Left ventricle myocardium inferior (tissue), 1 donor: ENCODE measurements at places on chromosomes 3 and 15.

DNA sequence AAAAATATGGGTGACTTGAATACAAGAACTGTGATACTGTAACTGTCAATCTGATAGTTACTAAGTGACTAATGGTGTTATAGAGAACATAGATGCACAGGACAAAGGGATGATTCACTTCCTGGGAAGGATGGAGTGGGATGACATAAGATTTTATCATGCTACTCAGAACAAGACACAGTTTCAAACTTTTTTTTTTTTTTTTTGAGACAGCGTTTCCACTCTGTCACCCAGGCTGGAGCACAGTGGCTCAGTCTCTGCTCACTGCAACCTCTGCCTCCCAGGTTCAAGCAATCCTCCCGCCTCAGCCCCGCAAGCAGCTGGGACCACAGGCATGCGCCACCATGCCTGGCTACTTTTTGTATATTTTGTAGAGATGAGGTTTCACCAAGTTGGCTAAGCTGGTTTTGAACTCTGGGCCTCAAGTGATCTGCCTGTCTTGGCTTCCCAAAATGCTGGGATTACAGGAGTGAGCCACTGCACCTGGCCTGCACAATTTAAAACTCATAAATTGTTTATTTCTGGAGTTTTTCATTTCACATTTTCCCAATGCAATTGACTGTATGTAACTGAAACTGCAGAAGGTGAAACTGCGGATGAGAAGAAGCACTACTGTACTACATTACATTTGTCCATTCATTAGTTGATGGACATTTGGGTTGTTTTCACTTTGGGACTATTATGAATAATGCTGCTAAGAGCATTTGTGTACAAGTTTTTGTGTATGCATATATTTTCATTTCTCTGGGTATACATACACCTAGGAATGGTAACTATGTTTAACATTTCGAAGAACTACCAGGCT, 40.6 kb downstream of the ADIPOQ start:
- DNase-seq = no peak

- no peak for DNase-seq
These were observed 7.6 kb downstream of the LPCAT4 start for GRCh38 chr15:34359416-34359815.

DNA sequence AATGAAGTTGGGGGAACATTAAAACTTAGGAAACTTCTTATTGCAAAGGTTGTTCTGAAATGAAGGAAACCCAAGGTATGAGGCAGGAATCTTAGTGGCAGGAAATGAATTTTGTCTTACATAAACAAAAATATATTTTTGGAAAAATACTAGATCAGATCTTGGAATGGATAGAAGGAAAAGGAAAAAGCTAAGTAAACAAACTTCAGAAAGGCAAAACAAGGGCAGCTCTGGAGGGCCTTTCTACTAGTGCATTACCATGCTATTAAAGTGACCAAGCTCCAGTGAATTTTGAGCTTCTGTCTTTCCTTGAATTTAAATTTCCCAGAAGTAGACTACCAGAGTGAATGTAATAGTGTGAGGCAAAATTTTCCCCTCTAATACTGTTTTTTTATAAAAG, 13.6 kb downstream of the ARL6 start:
- no peak for DNase-seq

GRCh38 chr3:49611719-49612118, 57.4 kb downstream of the BSN start:
- DNase-seq = no peak

DNA sequence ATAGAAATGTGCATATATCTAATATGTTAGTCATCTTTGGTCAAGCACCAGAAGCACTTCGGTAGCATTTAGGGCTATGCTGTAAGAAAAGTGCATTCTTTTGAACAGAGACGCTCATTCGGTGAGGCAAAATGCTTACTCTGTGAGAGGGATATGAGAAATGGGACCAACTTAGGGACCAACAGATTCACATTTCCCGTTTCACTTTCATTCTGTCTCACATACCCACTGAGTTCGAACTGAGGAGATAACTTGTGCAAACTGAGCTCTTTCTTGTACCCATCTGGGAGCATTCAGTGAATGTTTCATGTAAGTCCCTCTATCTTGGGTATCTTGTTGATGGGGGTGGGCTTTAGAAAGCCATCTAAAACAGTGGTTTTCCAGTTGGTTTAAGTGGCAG, 135.3 kb downstream of the FEZF2 start:
- DNase-seq = no peak

- no peak for DNase-seq
These were observed 99.1 kb upstream of the ARHGEF3 start for GRCh38 chr3:56900801-56901200.

- DNase-seq = no peak
These were observed 512.7 kb upstream of the CDIN1 start for GRCh38 chr15:36066757-36067156.

GRCh38 chr3:50102558-50102957, 13.8 kb downstream of the RBM5 start:
- DNase-seq = no peak

DNA sequence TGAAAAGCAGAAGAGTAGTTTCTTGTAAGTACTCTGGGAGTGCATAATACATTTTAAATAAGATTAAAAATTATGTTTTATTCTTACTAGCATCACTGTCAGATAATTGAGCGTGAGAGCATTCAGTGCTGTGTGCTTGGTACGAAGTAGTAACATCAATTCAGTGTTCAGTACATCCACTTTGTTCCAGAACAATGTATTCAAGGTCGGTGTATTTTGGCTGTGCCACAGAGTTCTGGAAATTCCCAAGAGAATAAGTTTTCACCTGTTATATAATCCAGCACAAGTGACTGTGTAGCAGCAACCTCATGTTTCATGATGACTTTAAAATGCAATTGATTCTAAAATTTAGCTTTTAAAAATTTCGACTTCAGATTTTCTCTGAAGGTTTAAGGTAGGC, 130.6 kb downstream of the IGF1R start:
- DNase-seq = no peak

- DNase-seq = no peak
These were observed 46.1 kb downstream of the BBS4 start for GRCh38 chr15:72732086-72732485.

- peak; percentile 78 for DNase-seq
These were observed 17.3 kb downstream of the ZDHHC19 start for GRCh38 chr3:196193736-196194541.

GRCh38 chr3:48407542-48408099, 22.3 kb downstream of the PLXNB1 start:
- DNase-seq = no peak

- no peak for DNase-seq
These were observed 5.2 kb upstream of the ZXDC start for GRCh38 chr3:126480861-126481260.

- DNase-seq = no peak
These were observed 1.7 kb downstream of the SIN3A start for GRCh38 chr15:75449585-75450306.

DNA sequence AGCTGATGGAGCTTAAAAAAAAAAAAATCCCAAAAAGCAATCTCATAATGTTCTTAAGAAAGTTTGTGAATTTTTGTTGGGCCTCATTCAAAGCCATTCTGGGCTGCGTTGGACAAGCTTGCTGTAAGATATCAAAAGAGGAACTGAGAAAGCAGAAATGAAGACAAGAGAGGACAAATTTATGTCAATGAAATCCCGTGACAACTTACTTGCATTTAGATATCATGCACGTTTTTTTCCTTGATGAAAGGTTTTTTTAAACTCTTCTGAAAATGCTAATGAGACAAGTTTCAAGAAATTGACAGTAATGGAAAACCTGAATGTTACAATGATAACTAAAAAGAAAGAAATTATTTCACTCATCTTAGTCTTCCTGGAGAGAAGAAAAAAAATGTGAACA, 662.9 kb downstream of the SQOR start:
- DNase-seq = no peak

DNA sequence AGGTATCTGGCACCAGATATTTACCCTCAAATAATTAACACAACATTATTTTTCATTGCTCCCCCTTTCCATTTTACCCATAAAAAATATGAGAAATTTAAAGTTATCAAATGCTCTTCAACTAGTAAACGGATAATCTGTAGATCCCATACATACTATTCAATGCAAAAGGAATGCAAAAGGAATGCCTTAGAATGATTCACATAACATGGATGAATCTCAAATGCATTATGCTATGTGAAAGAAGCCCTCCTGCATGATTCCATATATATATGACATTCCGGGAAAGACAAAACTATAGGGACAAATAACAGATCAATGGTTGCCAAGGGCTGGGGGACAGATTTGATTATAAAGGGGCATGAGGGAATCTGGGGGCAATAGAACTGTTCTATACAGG, 195.7 kb downstream of the STT3B start:
- no peak for DNase-seq

- DNase-seq = no peak
These were observed 82.1 kb upstream of the RAD18 start for GRCh38 chr3:9045371-9045770.

DNA sequence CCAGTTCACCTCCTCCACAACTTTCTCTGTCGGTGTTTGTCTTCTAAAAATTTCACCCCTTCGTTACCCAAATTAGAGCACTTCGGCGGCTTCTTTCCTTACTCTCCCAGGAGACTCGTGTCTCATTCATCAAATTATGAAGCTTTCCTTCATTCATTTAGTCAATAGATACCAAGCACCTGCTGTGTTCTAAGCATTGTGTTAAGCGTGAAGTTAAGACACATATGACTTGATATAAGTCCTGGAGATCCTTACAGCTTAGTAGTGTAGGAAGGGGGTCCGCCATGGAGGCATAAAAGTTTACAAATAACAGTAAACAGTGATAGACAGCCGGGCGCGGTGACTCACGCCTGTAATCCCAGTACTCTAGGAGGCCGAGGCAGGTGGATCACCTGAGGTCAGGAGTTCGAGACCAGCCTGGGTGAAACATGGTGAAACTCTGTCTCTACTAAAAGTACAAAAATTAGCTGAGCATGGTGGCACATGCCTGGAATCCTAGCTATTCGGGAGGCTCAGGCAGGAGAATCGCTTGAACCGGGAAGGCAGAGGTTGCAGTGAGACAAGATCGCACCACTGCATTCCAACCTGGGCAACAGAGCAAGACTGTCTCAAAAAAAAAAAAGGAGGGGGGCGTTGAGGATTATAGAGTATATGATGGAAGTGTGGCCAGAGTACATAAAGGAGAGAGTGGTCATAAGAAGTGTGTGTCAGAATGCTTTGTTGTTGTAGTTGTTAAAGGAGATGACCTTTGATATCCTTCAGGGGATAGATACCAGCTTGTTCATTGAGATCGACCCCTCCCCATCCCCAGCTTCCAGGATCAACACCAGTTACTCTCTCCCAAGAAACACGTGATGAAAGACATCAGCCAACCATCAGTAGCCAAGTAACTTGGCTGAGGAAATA, 744 bp upstream of the CCDC32 start:
- no peak for DNase-seq

- DNase-seq = no peak
These were observed 1069.4 kb downstream of the ROBO1 start for GRCh38 chr3:78698431-78698830.

- DNase-seq = no peak
These were observed 324.1 kb upstream of the CADM2 start for GRCh38 chr3:84634668-84635067.

- no peak for DNase-seq
These were observed 44.6 kb upstream of the SATB1 start for GRCh38 chr3:18469775-18470174.

DNA sequence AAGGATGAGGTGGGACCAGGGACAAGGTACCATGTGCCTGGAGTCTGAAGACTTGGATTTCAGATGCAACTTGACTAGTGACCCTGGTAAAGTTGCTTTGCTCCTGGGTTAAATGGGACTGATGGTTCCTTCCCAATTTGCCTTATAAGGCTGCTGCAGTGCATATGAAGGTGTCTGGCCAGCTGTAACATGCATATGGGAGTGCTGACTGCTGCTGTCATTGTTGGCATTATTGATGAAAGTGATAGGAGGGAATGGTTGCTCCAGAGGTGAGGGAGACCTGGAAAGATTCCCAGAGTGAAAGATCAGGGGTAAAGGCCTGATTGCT, 20.5 kb downstream of the CYP8B1 start:
- no peak for DNase-seq

- DNase-seq = no peak
These were observed 1218.0 kb downstream of the NSUN3 start for GRCh38 chr3:95280711-95281352.

DNA sequence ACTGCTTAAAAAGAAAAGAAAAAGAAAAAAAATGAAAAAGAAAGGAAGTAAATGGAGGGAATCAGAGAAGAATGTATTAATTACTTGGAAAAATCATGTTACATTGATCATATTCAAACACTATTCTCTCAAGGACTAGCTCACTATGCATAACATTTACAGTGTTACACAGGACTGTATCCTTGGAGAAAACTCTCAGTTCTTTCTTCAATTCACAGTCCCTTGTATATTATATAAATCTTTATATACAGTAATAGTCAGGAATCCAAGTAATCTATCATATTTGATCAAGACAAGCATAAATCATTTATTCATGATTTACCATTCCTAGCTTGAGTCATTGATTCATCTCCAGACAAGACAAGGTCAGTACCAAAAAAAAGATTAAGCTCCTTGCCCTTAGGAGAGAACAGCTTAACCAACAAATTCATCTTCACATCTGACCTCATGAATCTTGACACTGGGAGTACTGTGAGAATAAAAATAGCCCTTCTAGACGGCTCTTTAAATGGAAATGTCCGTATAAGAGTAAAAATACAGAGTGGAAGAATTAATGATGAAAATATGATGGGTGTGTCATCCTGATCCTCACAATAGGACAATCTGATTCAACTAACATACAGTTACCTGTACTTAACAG, 980.4 kb downstream of the NAALADL2 start:
- DNase-seq = no peak

GRCh38 chr15:40881351-40881750, 7.3 kb upstream of the RHOV start:
- DNase-seq = no peak

GRCh38 chr3:128285042-128285966, 132.0 kb downstream of the EEFSEC start:
- no peak for DNase-seq

- DNase-seq = no peak
These were observed 1.8 kb downstream of the GORASP1 start for GRCh38 chr3:39105687-39106063.

DNA sequence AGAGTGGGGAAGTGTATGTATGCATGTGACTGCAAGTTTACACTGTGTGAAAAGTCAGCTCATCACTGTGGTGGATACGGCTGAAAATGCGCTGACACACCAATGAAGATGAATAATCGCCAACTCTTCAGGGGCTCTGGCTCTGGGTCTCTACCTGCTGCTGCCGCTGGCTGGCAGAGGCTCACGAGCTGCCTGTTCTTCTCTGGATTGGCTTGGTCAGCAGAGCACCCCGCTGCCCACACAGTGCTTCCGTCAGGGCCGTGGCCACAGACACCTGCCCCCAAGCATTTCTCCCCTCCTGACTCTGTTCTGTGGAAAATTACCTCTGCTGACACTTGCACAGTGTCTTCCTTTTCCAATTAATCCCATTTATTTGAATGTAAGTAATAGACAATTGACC, 215.5 kb downstream of the GAP43 start:
- DNase-seq = no peak

- no peak for DNase-seq
These were observed 293.4 kb downstream of the MAGI1 start for GRCh38 chr3:65745306-65745705.

- no peak for DNase-seq
These were observed 67.7 kb upstream of the NR2F2 start for GRCh38 chr15:96262549-96263489.

- no peak for DNase-seq
These were observed 50.9 kb downstream of the TCF12 start for GRCh38 chr15:56969265-56969895.
